BJ (cell line): ENCODE measurements at places on chromosomes 3 and 15. TPM values are rescaled to one million over a fixed set of nuclear protein-coding genes. Genes with fewer than 3 reads are reported as not detected.

- no peak for DNase-seq
Measured at GRCh38 chr15:64180235-64180824, 17.5 kb upstream of the PPIB start.

DNA sequence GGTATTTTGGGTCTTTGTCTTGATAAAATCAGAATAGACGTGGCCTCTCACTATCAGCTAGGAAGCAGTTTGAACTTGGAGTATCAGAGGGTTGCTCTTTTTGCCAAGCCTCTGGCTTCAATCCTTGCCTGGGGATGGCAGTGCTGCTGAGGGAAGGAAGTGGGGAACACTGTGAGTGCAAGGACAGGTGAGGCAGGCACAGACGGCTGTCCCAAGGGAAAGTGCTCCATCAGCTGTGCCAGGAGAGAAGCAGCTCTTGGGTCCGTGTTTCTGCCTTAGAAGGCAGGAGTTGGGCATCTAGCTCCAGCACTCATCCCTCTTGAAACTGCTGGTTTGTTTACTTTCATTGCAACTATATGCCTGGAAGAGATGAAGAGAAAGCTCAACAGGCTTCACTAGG is 33.2 kb downstream of the PML start:
- no peak for DNase-seq

DNA sequence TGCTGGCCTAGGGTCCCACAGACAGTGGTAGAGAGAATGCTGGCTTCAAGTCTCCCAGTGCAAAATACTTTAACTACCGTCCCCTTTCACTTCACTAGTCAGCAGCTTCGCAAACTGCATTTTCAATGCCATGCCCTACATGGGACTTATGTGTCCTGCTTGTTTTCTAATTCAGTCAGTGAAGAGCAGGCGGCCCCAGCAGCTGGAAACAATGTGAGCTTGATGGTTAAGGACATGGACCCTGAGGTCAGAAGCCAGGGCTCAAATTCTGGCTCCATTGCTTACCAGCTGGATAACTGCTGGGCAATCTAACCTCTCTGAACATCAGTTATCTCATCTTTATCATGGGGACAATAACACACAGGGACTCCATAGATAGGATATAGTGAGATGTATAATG is 58.4 kb downstream of the SLC12A8 start:
- no peak for DNase-seq

DNA sequence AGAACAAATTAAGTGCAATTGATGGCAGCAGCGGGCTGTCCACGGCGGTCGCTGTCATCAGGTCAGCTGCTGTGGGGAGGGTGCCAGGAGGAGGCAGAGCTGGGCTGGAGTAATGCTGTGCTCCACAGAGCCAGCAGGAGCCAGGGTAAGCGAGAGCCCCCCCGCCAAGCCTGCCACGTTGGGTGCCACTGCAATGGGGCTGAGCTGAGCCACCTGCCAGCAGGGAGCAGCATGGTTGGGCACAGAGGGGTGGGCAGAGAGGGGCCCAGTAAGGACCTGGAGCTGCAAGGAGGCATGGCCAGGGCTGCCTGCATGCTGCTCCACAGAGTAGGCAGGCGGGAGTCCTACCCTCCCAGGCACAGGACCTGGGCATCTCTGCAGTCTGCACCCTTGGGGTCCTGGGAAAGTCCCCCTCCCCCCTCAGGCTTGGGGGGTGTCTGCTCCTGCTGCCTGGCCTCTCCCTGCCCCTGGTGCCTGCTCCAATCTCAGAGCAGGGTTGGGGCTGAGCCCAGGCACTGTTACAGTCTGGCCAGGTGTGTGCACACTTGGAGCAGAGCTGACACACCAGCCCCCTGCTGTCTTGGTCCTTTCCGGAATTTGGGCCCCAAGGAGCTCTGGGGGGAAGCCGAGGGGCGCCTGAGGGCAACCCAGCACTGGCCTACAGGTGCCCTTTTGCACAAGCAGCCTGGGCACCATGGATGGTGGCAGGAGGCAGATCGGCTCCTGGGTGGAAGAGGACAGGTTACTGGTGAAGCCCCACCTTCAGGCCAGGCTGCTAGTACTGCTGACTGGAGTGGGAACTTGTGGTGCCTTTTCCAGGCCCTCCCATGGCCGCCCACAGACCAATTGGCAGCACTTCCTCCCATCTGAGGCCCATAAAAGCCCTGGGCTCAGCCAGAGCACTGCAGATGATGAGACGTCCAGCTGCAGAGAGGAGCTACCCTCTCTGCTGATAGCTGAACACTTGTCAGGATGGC is 8.5 kb upstream of the PIAS1 start:
- no peak for DNase-seq

- no peak for DNase-seq
Measured at GRCh38 chr3:47791193-47791855, 9.6 kb upstream of the SMARCC1 start.

GRCh38 chr3:190193210-190193609 is 72.5 kb upstream of the P3H2 start:
- DNase-seq = no peak

DNA sequence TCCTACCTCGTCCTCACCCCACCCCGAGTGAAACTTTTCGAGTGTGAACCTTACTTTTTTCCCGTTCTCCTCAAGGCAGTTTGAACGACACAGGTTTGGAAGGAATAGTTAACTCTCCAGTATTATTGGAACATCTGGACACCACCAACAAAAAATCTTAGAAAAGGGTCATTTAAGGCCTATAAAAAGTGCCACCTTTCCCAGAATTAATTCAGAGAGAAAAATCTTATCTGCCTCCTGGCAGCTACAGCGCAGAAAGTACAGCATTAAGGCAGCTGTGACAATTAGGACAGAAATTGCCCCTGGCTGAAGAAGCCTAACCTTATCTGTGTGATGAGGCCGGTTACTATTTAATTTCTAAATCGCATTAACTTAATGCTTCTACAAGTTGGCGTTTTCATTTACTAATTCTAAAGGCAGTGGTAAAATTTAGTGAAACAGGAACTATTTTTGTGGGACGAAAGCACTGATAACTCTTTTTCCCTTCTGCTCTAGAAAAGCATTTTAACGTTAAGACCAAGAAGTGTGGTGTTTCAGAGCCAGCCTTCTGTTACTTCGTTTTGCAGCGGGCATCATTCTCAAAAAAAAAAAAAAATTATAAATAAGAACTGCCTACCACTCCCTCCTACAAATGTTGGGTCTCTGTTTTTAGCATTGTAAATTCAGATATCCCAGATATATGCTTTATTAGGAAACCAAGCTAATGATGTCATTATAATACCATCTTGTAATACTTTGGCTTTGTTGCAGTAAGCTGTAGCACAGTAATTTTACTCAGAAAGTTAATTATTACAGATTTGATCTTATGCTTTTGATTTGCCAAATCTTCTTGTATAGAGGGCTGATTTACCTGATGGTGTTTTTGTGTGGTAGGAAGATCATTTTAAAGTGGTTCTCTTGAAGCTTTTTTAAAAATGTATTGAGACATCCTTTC is 1.4 kb downstream of the ATP11B start:
- DNase-seq = no peak

DNA sequence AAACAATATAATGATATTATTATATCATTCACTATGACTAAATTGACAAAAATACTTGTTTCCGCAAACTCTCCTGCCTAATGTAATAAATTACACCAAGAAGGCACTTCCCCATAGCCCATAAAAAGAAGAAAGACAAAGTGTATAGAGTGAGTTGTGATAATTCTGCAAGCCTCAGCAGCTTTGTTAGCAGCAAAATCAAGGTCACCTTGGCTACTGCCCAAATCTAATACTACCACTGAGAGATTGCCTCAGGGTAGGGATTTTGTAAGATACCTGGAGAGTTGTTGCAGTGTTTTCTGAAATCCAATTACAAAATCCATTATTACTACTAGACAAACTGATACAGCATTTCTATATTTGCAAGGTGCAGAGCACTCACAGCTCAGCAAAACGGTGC is 503.5 kb downstream of the FGF12 start:
- no peak for DNase-seq

DNA sequence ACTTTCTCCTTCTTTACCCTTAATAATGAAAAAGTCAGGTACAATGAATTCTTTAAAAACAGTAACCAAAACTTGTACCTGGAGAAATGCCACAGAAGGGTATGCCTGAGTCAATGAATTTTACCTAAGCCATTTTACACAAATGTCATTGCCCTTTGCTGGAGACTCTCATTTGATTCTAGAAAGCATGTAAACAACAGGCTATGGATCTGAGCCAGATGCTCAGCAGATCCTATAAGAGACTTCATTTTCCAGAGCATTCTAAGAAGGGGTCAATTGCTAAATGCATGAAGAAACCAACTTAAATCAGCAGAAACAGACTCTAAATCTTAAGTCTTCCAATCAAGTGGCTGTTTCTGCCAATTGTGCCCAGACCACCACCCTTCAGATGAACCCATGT is 83.8 kb upstream of the GALNT15 start:
- DNase-seq = no peak

DNA sequence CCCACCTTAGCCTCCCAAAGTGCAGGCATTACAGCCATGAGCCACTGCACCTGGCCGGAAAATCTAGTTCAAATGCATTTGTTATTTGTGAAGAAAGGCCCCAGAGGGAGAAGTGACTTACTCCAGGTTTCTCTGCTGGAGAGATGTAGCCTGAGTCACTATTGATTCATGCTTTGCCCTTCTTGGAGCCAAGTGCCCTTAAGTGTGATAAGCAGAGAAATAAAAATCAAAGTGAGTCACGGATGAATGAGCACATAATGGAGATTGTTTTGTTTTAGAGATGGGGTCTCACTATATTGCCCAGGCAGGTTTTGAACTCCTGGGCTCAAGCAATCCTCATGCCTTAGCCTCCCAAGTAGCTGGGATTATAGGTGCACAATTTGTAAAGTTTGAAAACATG is 33.1 kb downstream of the CDC25A start:
- peak; percentile 35 for DNase-seq

DNA sequence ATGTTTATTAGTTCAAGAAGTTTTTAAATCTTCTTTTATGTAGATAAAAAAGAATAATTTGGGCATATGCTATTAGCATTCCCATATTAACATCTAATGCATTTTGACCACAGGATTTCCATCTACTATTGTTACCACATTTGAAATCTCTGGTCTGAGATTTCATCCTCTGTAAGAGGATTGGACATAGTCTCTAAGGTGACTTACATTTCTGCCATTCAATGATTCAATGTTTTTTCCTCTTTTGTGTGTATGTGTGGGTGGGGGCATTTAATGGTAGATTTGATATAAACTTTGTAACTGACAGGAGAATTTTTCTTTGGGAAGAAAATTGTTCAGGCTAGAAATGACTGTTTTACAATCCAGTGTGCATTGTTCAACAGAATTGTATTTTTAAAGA is 307.3 kb upstream of the RBMS3 start:
- DNase-seq = no peak

GRCh38 chr15:45734260-45734711 is 99.5 kb downstream of the SQOR start:
- no peak for DNase-seq

GRCh38 chr15:100760357-100760903 is 119.2 kb upstream of the ALDH1A3 start:
- no peak for DNase-seq

DNA sequence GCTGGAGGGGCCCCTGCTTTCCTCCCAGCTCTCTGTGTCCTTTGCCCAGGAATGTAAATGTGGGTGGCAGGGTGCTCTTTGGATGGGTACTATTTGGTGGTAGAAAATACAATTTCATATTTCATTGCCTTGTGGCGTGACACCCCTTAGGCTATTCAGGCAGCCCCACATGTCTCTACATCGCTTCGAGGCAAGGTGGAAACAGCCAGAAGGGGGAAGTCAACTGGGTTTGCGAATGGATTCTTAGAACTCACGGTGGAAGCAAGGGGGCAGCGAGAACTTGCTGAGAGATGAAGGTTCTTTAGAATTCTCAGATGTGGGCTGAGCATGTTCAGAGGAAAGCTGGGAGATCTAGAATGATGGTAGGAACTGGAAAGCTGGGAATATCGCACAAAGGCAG is 25.3 kb downstream of the PLA2G4D start:
- no peak for DNase-seq

DNA sequence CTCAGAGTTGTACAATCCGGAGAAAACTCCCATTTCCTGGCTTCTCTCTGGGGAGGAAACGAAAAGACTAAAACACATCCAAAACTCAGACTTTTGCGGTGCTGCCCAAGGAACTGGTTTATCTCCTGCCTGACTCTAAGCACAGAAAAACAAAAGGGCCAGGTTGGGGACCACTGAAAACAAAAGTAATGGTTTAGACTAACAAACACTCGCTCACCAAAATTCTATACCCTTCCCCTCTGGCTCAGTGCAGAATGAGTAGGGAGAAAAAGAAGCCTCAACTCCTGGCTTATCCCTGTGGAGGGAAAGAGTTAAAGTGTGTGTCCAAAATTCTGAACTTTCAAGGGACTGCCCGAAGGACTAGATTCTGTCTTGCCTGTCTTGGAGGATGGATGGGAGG is 173.6 kb downstream of the FGF12 start:
- no peak for DNase-seq

GRCh38 chr3:125513490-125514115 is 6.4 kb downstream of the SNX4 start:
- no peak for DNase-seq

GRCh38 chr15:91530956-91531582 is 322.4 kb upstream of the SLCO3A1 start:
- DNase-seq = no peak

DNA sequence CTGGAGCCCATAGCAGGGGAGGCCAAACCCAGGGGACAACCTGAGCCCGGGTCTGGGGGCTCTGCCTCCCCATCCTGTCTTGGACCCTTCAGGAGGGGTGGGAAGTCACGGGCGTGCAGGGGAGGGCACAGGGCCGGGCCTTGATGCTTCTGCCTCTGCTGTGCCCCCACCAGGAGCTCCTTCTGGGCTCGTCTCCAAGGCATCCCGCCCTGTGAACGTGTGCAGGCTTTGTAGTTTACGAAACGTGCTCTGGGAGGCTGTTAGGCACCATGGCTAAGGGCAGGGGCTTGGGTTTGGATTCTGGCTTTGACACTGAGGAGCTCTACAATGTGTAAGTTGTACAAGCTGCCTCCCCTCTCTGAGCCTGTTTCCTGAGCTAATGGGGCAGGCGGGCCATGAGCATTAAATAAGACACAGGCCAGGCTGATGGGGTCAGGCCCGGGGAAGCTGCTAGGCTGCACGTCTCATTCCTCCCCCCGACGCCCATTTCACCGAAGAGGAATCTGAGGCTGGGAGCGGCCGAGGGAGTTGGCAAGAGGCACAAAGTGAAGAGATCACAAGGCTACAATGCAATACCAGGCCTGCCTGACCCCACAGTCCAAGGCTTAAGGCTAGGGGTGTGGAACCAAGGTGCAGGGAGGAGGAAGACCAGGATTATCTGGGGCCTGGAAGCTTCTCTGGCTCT is 19.6 kb downstream of the PLXND1 start:
- no peak for DNase-seq

GRCh38 chr3:28081533-28081947 is 159.9 kb upstream of the CMC1 start:
- DNase-seq = no peak

- DNase-seq = peak; percentile 96
Measured at GRCh38 chr15:84911879-84912660, 27.6 kb downstream of the SLC28A1 start.

- no peak for DNase-seq
Measured at GRCh38 chr3:63450023-63450422, 171.9 kb downstream of the SYNPR start.

RHCG gene
- not detected in 2 replicates for polyA plus RNA-seq

SI gene
- polyA plus RNA-seq = not detected in 2 replicates

CSPG4 gene
- polyA plus RNA-seq = 9.5 and 24.1 TPM in 2 replicates

KCNH8 gene
- 0.02 and 0.04 TPM in 2 replicates for polyA plus RNA-seq

CEMIP gene
- polyA plus RNA-seq = 497 and 725 TPM in 2 replicates

SLC28A1 gene
- 0.05 TPM in 1 of 2 replicates, not detected in the other for polyA plus RNA-seq

TNFAIP8L3 gene
- polyA plus RNA-seq = 0.04 and 0.07 TPM in 2 replicates

PLIN1 gene
- 0.06 and 0.07 TPM in 2 replicates for polyA plus RNA-seq
